ENCODE measurements at places on chromosomes 7 and 10. TPM values are rescaled to one million over a fixed set of nuclear protein-coding genes. Genes with fewer than 3 reads are reported as not detected.

GRCh38 chr10:132419538-132420468 lies 22.8 kb downstream of the PWWP2B start:
- DNase-seq, result peak; percentile 54

DNA sequence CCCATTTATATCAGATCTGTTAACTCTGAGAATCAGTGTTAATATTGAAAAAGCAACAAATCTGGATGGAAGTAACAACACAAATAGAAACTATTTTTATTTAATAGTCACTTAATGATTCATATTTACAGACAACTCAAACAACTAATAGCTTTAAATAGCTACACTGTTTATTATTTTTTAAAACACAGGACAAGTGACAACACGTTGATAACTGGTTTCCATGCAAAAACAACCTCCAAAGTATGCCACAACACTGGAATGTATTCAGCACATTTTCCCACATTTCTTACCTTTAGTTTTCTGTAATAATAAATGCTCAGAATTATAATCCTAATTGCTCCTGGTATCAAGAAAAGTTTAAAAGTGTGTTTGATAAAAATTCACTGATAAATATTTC lies 4.0 kb downstream of the SNX13 start:
- no peak for DNase-seq

- peak; percentile 20 for DNase-seq
Observed at GRCh38 chr10:58641095-58641531, 128.4 kb downstream of the BICC1 start.

GRCh38 chr7:22853674-22854157 lies 31.1 kb upstream of the TOMM7 start:
- peak; percentile 88 for DNase-seq

DNA sequence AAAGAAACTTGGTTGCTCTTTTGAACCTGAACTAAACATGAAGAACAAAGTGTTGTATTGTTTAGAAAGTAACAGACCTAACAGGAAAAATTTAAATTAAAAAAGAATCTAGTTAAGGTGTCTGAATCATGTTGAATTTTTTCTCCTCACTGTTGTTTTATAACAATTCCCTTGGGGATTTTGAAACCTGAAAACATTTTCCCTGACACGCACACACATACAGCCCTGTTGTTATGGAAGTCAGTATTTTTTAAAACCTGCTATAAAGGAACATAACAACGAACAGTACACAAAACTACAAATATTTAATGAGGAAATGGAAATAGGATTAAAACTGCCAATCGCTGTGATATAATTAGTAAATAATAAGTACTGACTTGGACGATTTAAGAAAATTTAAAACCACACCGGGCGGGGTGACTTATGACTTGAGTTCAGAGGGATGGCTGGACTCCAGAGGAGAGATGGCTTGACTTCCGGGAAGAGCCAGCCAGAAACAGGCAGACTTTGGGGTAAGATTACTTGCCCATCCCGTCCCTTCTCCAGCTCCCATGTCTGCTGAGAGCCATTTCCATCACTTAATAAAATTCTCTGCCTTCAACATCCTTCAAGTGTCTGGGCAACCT lies 16.2 kb upstream of the SPOCK2 start:
- DNase-seq, result no peak

Gene GPR26
- not detected for polyA plus RNA-seq

Gene TAS2R41
- polyA plus RNA-seq, result not detected

Gene IPMK
- 0.88 TPM for polyA plus RNA-seq

All from SK-N-SH (cell line).